ENCODE measurements at places on chromosomes 7 and 10.

DNA sequence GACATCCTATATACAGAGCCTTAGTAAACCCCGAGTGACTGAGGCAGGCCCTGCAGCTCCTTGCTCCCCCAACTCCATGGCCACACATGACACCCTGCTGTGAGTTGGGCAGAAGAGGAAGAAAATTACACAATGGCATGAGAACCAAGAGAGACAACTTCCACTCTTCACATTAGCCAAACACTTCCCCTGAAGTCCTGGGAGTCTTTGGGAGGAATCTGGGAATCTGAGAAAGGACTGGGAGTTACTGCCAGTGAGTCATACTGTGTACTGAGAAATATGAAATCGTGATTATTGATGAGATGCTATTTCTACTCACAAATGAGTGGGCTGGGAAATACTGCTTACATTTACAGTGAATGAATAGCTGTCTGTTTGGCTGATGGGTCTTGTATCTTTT is 116.6 kb downstream of the SPAG6 start:
- DNase-seq = no peak

DNA sequence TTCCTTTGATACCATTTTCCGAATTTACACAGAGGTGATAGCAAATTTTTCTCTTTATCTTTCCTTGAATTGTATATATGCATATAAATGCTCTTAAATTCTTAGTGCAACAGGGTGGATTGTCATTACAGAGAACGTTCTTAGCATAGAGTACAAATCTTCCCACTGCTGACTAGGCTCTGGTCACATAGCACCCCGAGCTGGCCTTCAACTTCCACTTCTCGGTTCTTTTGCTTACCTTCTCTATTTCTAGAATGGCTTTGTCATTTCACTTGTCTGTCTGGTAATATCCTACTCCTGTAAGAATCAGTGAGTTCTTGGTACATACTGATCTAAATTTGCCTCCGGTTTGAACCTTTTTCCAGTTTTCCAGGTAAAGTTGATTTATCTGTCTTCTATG is 13.4 kb downstream of the ADIRF start:
- no peak for DNase-seq

DNA sequence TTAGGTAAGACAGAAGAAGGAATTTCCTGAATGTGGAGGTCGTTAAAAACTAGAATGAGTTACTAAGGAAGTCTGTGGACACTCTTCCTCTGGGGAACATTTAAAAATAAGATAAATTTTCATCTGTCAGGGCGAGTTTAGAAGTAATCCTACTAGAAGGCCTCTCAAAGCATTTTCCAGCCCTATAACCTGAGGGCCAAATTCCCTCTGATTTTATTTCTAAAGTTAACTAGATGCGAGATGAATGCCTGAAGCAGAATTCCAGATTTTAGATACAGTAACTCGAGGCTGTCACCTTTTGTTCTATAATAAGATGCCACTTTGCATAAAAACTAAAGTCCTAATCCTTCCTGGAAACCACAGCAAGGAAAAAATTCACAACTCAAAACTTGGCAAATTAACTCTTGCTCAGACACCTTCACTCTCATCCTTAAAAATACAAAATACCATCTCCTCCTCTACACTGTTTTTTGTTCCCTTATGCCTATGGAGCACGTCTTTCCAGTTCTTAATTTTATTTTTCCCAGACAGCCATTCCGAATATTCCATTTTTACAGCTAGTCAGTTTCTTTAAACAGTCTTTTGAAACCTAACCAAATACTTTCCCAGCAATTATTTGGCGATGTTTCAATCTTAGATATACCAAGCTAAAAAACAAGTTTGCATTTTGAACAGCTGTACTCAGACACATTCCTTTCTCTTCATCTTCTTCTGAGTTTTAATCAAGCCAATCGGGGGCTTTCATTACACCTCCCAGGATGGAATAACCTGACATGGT is 420.7 kb upstream of the NFE2L3 start:
- no peak for DNase-seq

DNA sequence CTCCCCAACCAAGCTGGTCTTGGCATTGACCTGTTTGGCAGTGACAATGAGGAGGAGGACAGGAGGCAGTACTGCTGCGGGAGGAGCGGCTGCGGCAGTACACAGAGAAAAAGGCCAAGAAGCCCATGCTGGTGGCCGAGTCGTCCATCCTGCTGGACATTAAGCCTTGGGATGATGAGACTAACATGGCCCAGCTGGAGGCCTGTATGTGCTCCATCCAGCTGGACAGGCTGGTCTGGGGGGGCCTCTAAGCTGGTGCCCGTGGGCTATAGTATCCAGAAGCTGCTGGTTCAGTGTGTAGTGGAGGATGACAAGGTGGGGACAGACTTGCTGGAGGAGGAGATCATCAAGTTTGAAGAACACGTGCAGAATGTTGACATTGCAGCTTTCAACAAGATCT is 39.1 kb upstream of the ZNF273 start:
- DNase-seq = no peak

GRCh38 chr10:100808876-100809275 is 63.5 kb downstream of the PAX2 start:
- no peak for DNase-seq

DNA sequence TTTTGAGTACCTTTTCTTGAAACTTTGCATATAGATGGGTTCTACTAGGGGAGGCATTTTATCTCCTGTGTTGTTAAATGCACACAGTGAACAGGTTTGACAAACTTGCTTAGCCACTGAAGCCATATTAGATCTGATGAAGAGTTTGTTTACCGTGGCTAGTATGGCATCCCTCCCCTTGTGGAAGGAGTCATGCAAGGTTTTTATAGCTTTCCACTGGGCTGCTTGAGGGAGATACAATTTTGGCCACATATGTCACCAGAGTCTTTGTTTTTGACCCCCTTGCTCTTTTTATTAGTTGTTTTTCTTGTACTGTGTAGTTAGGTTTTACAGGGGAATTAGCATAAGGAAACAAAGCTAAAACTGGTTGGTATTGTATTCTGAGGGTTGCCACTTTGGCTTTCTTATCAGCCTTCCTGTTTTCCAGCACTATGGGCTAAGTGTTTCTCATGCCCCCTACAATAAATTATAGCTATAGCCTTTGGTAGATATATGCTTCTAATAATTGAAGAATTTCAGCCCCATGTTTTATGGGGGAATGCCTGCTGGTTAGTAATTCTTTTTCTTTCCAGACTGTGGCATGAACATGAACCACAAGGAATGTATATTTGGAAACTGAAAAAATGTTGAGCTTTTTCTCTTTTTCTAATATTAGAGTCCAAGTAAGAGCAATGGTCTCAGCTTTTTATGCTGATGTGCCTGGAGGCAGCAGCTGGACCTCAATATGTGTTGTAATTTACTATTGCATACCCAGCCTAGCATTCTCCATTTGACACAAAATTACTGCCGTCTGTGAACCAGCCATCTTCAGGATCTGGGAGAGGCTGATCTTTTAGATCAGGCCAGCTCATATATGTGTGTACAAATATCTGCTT is 18.4 kb upstream of the STEAP2 start:
- DNase-seq = no peak

DNA sequence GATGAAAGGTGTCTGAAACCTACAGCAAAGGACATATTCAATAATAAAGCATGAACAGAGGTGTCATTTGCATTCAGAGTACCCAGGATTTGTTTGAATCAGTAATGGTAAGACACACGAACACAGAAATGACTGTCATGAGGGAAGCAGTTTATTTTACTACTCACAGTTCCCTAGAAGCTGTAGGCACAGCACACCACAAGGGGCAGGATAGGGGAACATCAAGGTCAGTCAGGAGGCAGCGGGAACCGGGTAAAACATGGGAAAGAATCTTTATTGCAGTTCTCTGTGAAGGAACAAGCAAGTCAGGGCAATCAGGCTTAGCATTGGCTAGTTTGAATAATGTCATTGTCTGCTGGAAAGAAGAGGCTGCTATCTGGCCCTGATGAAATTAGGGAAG is 70.2 kb upstream of the PDSS1 start:
- no peak for DNase-seq

GRCh38 chr7:157339777-157340677 is 3.2 kb downstream of the DNAJB6 start:
- DNase-seq = peak; percentile 69

GRCh38 chr10:11705722-11706121 is 36.5 kb upstream of the ECHDC3 start:
- no peak for DNase-seq

DNA sequence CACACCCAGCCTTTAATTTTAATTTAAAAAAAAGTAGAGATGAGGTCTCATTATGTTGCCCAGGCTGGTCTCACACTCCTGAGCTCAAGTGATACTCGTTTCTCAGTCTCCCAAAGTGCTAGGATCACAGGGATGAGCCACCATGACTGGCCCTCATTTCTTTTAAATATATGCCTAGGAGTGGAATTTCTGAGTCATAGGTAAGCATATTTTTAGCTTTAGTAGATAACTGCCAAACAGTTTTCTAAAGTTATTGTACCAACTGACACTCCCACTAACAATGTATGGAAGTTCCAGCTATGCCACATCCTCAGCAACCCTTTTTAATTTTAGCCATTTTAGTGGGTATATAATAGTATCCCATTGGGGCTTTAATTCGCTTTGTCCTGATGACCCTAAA is 13.8 kb upstream of the PPIF start:
- no peak for DNase-seq

DNA sequence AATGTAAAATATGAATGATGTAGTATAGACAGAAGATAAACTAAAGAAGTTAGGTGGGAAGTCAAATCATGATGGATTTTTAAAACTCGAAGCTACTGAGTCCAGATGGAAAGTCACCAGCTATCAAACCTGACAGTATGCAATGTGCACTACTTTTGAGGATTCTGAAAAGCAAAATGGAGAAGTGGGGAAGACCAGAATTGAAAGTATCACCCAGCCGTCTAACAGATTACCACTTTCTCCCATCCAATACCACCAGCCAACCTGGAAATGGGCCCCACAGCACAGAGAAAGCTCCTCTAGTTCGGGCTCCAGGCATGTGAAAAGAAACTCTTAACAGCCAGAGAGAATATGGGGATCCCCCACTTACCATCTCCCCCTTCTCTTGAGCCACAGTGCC is 67.9 kb upstream of the SRRM3 start:
- no peak for DNase-seq

DNA sequence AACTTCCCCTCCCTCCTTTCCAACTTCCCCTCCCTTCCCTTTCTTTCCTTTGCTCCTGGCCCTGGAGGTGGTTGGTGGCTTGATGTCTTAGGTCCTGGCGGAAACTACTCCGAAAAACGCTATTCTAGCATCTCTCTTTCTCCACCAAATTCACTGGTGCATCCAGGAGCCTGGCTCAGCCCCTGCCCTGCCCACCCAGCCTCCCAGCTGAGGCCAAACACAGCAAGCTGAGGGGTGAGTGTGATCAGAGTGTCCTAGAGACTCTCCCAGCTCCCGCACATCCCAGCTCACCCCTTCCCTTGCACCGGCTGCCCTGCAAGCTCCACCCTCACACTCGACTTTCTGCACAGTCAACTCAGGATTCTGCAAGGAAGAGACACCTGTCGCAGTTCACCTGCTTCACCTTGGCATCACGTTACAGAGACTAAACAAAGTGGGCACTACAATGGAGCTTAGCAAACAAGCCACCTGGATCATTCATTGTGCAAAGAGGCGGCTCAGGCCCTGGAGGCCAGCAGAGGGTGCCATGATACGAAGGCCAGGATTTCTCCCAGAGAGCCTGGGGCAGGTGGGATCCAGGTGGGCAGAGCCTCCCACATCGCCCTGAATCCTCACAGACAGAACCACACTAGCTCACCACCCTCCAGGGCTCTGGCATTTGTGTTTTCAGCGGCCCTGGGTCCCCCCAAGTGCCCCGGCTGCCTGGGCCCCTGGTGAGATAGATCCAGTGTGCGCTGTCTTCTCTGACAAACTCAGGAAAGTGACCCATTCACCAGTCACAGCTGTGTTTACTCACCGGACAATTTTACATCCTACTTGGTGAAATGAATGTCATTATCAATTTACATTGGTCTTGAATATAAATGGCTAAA is 169.6 kb downstream of the TCERG1L start:
- DNase-seq = no peak

DNA sequence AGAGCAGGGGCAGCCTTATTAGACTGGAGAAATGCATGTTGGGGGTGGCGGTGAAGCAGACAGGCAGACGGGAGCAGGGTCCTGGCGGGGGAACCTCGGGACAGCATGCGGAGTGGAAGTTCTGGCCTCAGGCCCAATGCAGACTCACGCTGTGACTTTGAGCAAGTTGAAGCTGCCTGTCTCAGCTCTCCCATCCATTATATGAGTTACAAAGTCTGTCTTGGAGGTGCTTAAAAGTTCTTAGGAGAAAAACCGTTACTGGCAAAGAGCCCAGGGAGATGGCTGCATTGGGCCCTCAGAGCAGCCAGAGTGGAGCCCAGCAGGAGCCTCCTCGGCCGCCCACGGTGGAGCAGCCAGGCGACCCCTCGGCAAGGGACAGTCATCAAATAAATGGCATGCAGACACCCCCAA is 509.5 kb downstream of the PLXNA4 start:
- no peak for DNase-seq

- DNase-seq = no peak
Measured at GRCh38 chr7:103871473-103871872, 118.0 kb downstream of the RELN start.

DNA sequence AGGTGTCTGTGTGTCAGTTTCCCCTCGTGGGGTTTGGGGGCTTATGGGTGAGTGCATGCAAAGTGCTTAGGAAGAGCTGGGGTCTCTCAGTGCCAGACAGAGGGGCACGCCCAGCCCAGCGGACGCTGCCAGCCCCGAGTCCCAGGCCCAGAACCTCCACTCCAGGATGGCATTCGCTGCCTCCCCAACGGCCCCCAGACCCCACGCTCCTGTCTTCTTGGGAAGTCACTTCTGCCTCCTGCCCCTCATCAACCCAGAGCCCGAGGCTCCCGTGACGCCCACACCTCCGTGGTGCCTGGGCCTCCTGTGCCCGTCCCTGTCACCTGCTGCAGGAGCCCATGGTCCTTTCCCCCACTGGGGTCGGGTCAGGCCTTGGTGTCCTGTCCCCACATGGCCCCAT is 35.0 kb downstream of the NKX6-2 start:
- no peak for DNase-seq

DNA sequence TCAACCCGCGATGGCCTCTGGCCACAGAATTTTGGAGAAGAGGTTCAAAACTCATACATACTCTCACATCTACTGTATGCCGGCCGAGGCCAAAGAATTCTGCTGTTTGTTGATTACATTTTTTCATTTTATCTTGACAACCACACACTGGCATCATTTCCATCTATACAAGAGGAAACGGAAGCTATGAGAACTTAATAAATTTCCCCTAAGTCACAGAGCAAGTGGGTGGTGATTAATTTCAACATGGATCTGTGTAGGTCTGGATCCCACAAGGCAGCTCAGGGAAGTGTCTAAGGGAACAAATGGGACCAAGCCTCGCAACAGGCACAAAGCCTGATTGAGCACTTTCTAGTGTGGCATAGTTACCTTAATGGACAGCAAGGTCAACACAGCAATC is 18.0 kb downstream of the ELMO1 start:
- no peak for DNase-seq

Measured in memory B cell (primary cell).